NCI-H1092 treated with DMSO at 0.1 percent for 48 hours (cell line): ENCODE measurements at places on chromosomes 5 and 9.

GRCh38 chr9:132586830-132587591 is 4.6 kb downstream of the BARHL1 start:
- DNase-seq, result peak; percentile 81

DNA sequence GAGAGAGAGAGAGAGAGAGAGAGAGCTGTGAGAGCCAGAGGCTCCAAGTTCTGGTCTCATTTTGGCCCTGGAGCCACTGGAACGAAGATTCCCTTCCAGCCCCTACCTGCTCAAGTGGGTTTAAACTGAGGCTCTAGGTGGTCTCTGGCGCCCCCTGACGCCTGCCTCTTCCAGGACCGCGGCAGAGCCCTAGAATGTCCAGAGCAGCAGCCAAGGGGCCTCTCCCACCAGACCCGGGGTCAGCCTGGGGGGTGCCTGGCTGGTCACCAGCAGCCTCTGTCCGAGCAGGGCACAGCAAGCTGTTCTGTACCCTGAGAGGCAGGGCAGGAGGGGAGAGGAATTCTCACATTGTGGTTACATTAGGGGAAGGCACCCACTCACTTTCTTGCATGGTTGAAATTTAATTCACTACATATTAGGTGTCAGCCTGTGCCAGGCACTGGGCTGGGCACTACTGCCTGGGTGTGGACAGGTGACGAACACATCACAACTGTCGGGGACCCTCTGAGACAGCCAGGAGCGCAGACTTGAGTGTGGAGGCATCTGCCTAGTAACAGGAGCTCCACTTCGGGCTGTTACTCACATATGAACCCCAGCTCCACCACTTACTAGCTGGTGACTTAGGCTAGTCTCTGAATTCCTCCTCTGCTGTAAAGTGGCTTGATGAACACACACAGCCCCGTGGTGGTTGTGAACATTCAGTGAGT is 44.5 kb downstream of the AMBP start:
- peak; percentile 44 for DNase-seq

- no peak for DNase-seq
Measured at GRCh38 chr9:115142090-115142489, 24.1 kb upstream of the TNC start.

- no peak for DNase-seq
Measured at GRCh38 chr9:89328064-89328463, 9.8 kb downstream of the SECISBP2 start.

GRCh38 chr5:107196500-107197059 is 474.2 kb downstream of the EFNA5 start:
- DNase-seq, result no peak

DNA sequence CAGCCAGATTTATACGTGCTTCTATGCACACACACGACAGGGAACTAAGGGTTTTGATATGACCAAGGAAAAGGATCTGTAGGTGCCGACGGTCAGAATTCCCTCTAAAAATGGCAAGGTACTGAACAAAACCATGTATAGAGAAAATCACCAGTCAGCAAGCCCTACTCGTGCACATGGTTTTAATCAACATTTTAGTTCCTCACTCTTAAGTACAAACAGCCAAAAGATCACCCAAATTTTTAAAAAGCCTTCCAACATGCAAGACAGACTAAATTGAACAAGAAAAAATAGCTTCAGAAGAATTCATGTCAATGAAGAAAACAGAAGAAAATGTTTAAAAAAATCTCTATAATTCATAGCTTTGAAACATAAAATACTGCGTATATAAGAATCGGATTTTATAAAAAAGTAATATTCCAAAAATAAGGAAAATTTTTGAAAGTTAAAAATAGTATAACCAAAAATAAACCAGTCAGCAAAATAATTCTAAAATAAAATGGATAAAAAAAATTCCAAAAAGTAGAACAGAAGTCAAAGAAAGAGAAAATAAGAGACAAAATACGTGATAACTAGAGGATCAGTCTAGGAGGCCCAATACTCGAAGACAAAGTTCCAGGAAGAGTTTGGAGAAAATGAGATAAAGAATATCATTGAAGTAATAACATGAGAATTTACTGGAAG is 43.0 kb upstream of the KCNV2 start:
- no peak for DNase-seq

DNA sequence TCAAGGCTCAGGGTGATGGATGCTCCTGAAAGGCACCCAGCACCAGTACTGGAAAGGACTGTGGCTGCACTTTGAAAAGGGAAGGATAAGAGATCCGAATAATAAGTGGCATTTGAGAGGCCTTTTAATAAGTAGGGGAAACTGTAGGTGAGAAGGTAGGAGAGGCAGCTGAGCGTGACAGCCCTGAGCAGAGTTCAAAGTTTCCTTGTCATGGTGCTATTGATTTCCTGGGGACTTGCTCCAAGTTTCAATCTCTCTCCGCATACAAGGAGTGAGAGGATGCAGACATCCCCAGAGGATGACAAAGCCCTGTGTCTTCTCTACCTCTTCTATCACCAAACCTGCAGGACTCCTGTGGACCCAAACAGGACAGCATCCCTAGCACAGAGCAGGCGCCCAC is 354.5 kb downstream of the SPOCK1 start:
- no peak for DNase-seq

DNA sequence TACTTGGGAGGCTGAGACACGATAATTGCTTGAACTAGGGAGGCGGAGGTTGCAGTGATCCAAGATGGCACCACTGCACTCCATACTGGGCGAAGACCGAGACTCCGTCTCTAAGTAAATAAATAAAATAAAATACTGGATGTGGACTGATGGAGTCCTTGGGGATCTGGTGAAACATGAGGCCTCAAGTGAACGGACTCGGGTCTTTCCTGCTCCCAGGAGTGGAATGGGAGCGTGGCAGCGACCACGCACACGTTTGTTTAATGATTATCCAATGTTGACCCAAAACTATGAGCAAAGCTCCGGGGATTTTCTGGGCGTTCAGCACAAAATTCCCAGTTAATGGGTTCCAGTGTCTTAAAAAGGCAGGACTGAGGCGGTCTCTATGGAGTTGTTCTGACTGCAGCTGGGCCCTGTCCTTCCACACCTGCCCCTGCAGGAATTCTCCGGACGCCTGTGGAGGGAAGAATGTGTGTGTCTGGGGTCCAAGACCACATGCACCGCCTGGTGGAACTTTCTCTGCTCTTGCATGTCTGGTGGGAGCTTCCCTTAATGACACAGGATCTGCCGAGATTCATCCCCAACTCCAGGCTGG is 26.6 kb downstream of the NEK6 start:
- DNase-seq, result no peak

DNA sequence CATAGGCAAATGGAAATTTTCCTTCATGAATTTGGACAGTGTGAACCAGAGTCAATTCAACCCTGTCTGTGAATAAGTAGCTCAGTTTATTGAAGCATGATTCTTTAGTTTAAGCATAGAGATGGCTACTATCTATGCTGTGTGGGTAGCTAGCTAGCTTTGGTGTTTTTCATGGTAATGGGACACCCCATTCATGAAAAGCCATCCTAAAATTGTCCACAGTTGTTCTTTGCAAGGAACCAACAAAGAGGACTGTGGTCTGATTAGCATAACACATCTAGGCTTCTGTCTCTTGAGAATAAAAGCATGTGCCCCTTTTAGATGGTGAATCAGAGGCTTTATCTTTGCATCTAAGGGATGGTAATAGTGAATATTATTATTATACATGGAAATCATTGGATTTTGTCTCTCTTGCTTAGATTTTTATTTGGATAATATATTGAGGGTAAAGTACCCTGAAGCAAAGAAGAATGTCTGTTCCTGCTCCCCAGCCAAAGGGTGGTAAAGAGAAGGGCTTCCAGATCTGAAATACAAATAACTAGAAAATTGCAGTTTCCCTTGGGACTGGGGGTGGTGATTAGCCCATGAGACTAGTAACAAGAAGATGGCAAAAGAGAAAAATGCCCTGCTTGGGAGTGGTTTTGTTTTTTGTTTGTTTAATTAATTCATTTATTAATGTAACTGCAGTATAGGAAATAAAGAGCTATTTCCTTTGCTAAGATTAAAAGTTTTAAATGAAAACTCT is 624.2 kb upstream of the ZNF608 start:
- DNase-seq, result no peak

- DNase-seq, result no peak
Measured at GRCh38 chr5:1051366-1051720, 42.7 kb downstream of the NKD2 start.

GRCh38 chr9:129305246-129305645 is 127.2 kb upstream of the IER5L start:
- DNase-seq, result no peak

- DNase-seq, result no peak
Measured at GRCh38 chr5:137218471-137218870, 280.7 kb downstream of the SPOCK1 start.

GRCh38 chr5:5071554-5071953 is 68.6 kb upstream of the ADAMTS16 start:
- DNase-seq, result no peak

DNA sequence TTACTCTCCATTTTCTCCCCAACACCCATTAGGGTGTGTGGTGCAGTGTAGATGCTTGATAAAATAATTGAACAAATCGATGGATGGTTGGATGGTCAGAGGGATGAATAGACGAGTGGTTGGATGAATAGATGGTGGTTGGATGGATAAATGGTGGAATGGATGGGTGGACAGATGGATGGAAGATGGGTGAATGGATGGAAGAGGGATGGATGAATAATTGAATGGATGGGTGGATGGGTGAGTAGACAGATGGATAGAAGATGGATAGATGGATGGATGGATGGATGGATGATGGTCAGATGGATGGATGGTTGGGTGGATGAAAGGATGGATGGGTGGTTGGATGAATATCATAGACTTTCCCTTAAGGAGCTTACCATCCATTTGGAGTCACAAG is 95.0 kb upstream of the BOD1 start:
- DNase-seq, result no peak

DNA sequence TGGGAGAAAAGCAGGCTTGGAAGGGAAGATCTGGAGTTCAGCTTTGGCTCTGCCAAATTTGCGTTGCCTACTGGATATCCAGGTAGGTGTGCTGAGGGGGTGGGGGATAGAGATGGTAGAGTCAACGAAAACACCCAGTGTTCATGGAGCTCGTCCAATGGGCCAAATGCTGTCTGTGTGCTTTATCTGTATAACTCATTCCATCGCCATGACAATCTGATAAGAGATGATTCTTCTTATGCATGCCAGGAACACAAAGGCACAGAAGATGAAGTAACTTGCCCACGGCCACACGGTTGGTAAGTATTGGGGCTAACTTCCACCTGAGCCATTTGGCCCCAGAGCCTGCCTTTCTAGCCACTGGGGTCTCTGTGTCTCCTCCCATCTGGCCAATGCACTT is 53.2 kb downstream of the BOD1 start:
- no peak for DNase-seq

DNA sequence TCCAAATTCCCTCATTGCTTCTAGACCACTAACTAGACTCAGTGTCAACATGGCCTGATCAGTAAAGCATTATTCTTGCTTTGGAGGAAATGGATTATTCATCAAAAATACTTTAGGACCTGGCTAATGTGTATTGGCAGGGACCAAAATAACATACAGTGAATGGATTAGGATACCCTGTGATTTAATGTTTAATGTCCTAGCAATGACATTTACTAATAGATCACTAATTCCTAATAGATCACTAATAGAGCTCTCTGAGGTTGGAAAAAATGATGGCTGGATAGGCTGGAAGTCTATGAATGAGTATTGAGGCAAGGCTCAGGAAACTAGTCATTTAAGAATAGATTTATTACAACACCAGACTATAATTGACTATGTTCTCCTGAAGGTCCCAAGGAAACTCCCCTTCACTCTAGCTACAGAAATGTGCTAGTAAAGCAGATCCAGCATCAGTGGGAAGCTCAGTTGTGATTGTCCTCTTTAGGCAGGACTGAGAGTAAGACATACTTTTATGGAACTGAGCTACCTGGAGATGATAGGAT is 46.1 kb upstream of the CHSY3 start:
- no peak for DNase-seq

- DNase-seq, result no peak
Measured at GRCh38 chr9:16485160-16485559, 385.3 kb downstream of the BNC2 start.

DNA sequence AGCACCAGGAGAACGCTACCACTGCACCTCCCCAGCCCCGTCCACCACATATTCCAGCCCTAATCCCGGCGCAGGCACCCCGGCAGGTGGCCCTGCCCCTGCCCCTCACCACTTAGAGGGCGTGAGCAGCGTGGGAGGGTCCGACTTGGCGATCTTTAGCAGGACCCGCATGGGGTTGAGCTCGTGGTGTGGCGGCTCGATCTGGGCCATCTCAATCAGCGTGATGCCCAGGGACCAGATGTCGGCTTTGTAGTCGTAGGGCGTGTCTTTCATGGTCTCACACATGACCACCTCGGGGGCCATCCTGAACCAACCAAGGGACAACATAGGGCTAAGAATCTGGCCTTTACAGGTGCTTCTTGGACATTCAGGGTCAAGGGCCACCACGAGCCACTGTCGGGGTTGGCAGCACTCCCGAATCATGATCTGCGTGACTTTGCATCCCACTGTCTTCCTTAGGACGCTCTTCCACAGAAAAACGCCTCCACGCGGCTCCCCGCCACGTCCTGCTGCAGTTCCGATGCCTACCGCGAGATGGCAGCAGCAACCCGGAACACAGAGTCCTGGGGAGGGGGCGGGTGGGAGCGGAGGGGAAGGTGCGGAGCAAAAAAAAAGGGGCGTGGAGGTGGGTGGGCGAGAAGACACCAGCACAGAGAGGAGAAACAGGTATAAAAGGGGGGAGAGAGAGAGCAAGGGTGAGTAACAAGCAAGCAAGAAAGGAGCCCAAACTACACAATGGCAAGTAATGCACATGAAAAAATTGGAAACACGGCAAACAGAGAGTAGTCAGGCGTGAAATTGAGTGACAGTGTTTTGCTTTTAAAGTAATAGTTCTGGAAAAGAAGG is 81.3 kb downstream of the STK10 start:
- DNase-seq, result peak; percentile 6

GRCh38 chr9:106958955-106959657 is 96.1 kb downstream of the ZNF462 start:
- DNase-seq, result no peak

GRCh38 chr9:4305065-4305985 is 5.5 kb upstream of the GLIS3 start:
- no peak for DNase-seq

GRCh38 chr5:123283031-123283430 is 140.2 kb downstream of the CEP120 start:
- no peak for DNase-seq

DNA sequence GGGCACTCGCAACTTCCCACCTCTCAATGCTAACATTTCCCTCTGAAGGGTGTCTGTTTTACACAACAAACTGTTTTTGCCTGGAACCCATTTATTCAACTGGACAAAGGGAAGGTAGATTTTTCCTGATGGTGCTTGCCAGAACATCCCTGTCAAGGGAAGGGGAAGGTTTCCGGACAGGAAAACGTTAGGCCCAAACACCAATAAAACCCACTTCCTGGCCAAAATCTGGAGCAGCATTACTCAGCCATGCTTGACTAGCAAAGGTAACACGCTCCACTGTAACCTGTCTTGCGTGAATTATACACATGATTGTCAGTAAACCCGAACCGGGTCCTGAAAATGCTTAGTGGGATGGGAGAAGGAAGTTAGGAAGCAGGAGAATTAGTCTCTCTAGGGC is 90.2 kb downstream of the SAXO1 start:
- no peak for DNase-seq
